Renal pelvis (tissue), 12 donors: ENCODE measurements at places on chromosomes 3 and 15. TPM values are rescaled to one million over a fixed set of nuclear protein-coding genes. Genes with fewer than 3 reads are reported as not detected.

The LRRC2 gene
- polyA plus RNA-seq: 1.4 TPM

The BCL2A1 gene
- 0.31 TPM for polyA plus RNA-seq

The XYLB gene
- 14.0 TPM for polyA plus RNA-seq

The ECE2 gene
- 0.04 TPM for polyA plus RNA-seq

The RETNLB gene
- not detected for polyA plus RNA-seq

The HEG1 gene
- polyA plus RNA-seq: 27.9 TPM

The PARP16 gene
- 17.2 TPM for polyA plus RNA-seq

The ARPP21 gene
- polyA plus RNA-seq: 1.7 TPM

The SUSD5 gene
- 3.8 TPM for polyA plus RNA-seq
